Chondrocyte (in vitro differentiated cells): ENCODE measurements at places on chromosomes 6 and 20. TPM values are rescaled to one million over a fixed set of nuclear protein-coding genes. Genes with fewer than 3 reads are reported as not detected.

GRCh38 chr20:23273776-23274175 is 76.8 kb upstream of the NXT1 start:
- DNase-seq = no peak

The PDE10A gene
- total RNA-seq = 10.4 to 14.3 TPM (median 13.7 TPM) in 3 replicates

DNA sequence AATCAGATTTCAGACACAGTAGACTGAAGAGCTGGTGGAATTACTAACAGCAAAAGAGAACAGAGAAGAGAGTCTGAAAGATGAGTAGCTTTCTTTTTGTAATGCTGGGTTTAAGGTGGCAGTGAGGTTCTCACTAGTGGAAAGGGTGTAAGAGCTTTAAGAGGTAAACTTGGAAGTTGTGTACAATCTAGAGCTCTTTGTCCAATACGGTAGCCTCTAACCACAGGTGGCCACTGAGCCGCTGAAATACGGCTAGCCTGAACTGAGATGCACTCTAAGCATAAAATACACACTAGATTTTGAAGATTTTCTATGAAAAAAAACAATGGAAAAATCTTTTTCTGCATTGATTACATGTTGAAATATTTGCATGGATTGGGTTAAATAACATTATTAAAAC is 4.0 kb downstream of the ELOVL2 start:
- DNase-seq = no peak

The DCDC2 gene
- total RNA-seq = 0.15 to 0.30 TPM in 2 of 3 replicates, not detected in the other

DNA sequence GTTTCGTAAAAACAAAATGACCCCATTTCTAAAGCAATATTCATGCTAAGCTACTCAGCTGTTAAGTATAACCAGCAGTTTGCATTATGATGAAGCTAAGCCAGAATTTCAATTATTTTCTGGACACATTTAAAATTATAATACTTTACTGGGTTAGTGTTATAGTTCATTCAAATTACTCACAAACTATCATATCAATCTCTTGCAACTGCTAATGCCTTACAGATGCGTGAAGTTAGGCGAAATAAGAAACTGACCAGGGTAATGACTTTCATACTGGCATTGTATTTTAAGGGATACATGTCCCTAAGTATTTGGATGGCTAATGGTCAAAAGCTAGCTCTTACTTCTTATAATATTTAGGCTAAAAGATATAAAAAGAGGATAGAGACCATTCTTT is 249.6 kb downstream of the TSHZ2 start:
- no peak for DNase-seq

The PGM3 gene
- total RNA-seq = 130 to 159 TPM (median 135 TPM) in 3 replicates

GRCh38 chr6:54784011-54784410 is 62.6 kb upstream of the FAM83B start:
- no peak for DNase-seq

DNA sequence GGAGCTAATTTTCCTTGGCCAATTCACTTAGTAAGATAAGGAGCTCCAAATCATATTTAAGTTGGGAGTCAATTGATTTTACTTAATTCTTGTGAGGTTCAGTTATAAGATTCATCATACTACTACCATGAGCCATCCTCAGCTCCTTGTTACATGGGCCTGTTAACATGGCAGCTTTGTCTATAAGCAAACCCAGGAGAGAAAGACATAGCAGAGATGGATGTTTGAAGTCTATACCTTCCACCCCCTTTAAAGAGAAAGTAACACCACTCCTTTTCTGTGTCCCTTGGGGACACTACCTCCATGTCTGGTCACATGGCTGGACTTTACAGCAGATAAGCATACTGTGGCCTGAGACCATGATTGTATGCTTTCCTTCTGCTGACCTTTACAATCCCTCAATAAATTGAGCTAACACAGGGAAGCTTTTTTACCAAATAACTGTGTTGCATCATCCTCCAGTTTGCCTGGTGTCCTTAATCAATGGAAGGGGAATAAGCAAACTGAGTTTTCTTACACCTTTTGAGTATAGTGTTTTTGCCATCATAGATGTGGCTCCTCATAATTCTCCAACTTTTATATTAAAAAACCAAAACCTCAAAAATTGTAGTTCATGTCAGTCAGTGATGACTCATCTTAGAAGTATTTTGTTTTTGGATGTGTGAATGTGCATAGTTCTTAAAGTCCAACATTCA is 9.8 kb upstream of the ZNFX1 start:
- no peak for DNase-seq

DNA sequence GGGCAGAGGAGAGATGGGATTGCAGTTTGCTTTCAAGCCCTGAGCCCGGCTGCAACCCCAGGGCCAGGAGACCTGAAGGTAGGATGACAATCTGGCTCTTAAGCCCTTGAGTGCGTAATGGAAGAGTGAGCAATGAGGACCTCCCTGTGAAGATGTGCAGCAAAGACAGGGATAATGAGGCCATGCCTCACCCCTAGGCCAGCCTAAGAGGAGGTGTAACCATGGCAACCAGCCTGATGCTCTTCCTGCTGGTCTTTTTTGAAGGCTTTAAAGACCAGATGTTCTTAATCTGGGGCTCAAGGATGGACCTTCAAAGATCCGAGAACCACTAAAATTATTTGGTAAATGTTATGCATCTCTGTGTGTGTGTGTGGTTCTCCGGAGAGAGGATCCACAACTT is 8.2 kb downstream of the ARHGAP40 start:
- DNase-seq = no peak

GRCh38 chr6:64497634-64498033 is 862.0 kb downstream of the PHF3 start:
- no peak for DNase-seq

The WRNIP1 gene
- total RNA-seq = 34.0 to 36.1 TPM (median 34.6 TPM) in 3 replicates

GRCh38 chr20:57308451-57309271 is 20.9 kb upstream of the SPO11 start:
- DNase-seq = no peak

- no peak for DNase-seq
These were observed 55.1 kb downstream of the IRF4 start for GRCh38 chr6:446418-447366.
